Hematopoietic multipotent progenitor cell (in vitro differentiated cells): ENCODE measurements at places on chromosomes 5 and 9. TPM values are rescaled to one million over a fixed set of nuclear protein-coding genes. Genes with fewer than 3 reads are reported as not detected.

DNA sequence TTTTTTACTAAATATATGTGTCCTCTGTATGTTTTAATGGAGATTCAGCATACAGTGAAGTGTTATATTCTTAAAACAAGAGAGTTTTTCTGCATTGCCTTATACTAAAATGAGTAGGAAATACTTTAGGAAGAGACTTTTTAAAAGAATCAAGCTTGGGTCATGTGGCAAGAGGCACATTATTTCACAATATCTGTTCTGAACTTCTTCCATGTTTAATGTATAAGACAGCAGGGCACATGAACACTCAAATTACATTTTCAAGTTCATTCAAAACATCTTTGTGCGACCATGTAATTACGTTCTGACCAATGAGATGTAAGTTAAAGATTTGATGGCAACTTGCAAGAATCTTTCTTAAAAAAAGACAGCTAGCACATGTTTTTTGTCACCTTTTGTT, 1055.9 kb downstream of the NR2F1-AS1 start:
- DNase-seq: no peak

GRCh38 chr5:160071516-160071915, 47.7 kb downstream of the PWWP2A start:
- DNase-seq: peak; percentile 22

DNA sequence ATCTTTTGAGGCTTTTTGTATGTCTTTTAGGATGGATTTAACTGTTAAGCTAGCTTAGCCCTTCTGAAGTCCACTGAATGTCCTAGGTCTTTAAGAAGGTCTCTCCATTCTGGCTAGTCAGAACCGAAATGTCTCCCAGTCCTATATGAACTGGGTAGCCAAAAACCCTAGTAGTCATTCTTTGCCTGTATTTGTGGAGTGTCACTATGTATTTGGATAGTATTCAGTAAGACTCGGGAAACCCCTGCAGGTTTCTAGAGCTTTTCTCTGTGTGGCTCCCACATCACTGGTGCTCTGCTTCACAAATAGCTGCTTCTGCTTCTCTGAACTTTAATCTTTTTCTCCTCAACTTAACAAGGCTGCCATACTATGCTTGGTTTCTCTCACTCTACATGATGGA, 68.0 kb downstream of the RIC1 start:
- no peak for DNase-seq

GRCh38 chr5:92402956-92403702, 1020.0 kb upstream of the ARRDC3 start:
- DNase-seq: no peak

GRCh38 chr9:34374905-34375552, 1.7 kb downstream of the MYORG start:
- DNase-seq: no peak

DNA sequence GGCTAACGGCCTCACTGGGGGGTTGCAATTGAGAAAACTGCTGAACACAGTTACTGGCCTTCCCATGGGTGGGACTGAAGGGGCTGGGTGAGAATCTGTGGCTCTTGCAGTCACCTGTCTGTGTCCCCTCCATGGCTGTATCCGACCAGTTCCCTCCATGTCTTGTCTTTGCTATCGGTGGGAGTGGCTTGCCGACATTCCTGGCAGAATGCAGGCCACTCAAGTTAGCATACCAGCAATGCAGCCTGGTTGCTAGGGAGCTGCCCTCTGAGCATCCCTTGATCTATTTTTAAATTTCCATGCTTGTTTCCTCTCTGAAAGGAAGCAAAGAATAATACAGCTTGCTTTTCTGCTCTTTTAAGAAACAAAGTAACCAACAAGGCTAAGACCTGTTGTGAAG, 1509.7 kb upstream of the WWC1 start:
- DNase-seq: no peak

DNA sequence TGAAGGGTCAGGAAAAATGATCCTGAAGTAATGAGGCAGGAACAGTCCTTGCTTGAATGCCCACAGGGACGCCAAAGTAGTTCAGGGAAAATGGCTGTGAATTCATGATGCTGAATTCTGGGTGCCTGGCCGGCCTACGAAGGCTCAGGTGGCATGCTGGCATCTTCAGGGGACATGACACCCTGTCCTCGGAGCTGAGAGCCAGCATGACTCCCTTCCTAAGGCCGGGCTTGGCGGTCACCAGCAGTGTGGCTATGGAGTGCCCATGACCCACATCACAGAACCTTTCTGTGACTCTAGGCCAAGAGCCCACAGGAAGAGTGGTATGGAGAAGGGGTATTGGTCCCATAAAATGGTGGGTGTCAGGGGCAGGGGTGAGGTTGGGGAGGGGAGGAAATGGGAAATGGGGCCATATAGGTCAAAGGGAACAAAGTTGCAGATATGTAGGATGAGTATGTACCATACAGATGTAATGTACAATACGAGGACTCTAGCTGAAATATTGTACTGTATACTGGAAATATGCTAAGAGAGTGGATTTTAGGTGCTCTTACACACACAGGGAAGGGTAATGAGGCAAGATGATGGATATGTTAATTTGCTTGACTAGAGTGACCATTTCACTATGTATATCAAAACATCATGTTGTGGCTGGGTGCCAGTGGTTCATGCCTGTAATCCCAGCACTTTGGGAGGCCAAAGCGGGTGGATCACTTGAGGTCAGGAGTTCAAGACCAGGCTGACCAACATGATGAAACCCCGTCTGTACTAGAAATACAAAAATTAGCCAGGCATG, 202.8 kb upstream of the KLF9 start:
- DNase-seq: no peak

- no peak for DNase-seq
These were observed 103.3 kb downstream of the EDIL3 start for GRCh38 chr5:84281383-84281782.

DNA sequence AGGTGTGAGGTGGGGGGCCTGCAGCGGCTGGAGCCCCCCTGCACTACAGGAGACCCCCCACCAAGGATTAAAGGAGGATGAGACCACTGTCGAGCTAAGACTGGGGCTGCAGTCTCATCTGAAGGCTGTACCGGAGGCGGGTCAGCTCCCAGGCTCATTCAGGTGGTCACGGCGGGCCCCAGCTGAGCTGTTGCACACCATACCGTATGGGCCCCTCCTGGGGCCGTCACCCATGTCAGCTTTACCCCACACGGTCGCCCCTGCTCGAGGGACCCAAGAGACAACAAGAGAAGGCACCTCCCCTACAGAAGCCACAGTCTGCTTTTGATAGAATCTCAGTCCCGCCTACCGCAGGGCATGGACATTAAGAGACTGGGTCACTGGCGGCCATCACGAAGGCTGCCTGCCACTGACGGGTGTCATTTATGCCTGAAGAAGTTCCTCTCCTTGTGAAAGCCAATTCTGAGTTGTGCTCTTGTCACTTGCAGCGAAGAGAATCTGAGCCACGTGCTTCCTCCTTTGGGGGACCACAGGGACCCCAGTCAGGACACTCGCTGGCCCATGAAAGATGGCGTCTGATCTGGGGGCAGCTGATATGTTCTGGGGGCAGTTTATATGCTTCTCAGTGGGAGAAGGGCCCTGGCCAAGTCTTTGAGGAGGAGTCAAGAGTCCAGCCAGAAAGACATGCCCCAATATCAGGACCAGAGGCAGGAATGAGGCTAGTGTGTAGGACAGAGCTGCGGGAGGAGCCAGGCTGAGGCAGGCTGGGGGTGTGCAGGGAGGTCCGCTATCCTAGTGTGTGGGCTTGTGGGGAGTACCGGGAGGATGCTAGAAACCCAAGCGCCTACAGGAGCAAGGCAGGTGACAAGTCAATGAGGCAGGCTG, 102.4 kb downstream of the ZNF354C start:
- DNase-seq: no peak

DNA sequence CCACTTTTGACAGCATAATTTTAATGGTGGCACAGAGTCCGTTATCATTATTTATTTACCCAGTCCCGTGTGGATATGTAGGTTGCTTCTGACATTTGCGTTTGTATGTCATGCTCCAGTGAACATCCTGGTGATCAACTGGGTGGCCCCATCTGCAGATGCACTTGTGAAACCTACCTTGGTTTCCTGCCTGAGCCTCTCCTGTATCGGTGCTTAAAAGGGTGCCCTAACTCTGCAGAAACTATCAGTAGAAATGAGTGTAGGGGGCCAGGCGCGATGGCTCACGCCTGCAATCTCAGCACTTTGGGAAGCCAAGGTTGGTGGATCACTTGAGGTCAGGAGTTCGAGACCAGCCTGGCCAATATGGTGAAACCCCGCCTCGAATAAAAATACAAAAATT, 92.1 kb upstream of the IER5L start:
- DNase-seq: no peak

- no peak for DNase-seq
These were observed 12.1 kb downstream of the RGS14 start for GRCh38 chr5:177369645-177370440.

GRCh38 chr9:107049046-107049802, 186.3 kb downstream of the ZNF462 start:
- no peak for DNase-seq

GRCh38 chr5:32572778-32573480, 12.4 kb upstream of the SUB1 start:
- DNase-seq: no peak

- no peak for DNase-seq
These were observed 206.8 kb upstream of the SLC24A2 start for GRCh38 chr9:19995619-19996018.

- DNase-seq: no peak
These were observed 9.2 kb downstream of the KLF4 start for GRCh38 chr9:107480386-107480789.

DNA sequence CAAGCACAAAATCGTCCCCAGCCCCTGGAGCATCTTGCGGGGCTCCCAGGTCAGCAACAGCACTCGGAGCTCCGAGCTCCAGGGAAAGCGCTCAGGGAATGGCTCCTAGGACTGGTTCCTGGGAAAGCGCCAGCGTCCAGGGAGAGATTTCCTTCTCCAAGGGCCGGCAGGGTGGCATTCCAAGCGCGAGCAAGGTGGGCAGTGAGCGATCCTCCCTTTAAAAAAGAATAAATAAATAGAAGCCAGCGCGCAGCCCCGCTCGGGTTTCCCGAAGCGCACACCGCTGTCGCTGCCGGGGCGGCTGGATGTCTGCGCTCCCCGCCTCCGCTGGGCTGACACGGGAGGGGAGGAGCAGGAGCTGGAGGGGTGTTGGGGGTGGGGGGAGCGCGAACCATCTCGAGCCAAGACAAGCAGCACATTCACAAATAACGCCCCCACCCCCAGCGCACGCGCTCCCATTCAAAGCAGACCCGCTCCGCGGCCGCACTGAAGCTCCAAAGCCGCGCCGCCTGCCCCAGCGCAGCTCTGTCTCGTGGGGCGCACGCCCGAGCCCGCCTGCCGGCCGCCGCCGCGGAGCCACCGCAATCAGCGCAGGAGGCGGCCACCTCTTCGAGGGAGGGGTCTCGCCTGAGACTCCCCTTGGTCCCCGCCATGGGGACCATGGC, 327.4 kb downstream of the SH3GL2 start:
- DNase-seq: no peak

- no peak for DNase-seq
These were observed 133.6 kb upstream of the NR3C1 start for GRCh38 chr5:143537056-143537455.

The RABGAP1 gene
- total RNA-seq: 50.9 TPM

The WHRN gene
- 5.4 TPM for total RNA-seq

The PLAC8L1 gene
- not detected for total RNA-seq

The SAXO1 gene
- under 0.01 TPM for total RNA-seq

The SELENOP gene
- 33.9 TPM for total RNA-seq

The ACOT12 gene
- total RNA-seq: under 0.01 TPM

The MEGF9 gene
- 7.3 TPM for total RNA-seq

The TRIM32 gene
- total RNA-seq: 12.1 TPM

The CDC20B gene
- total RNA-seq: not detected

The MRPL22 gene
- total RNA-seq: 5.7 TPM

The ELAVL2 gene
- total RNA-seq: not detected
